ENCODE measurements at places on chromosomes 7 and 10.

DNA sequence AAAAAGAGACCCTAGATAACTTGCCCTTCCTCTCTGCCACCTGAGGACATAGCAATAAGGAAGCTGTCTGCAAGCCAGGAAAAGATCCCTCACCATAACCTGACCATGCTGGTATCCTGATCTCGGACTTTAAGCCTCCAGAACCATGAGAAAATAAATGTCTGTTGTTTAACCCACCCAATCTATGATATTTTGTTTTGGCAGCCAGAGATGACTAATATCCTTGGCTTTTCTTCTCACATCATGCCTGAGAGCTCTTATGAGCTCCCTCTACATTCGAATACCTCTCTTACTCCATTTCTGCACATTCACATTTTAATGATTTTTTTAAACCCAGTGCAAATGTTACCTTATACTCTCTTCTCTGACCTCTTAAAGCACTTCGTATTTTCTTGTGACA is 214.0 kb upstream of the CHRM2 start:
- DNase-seq, result no peak

DNA sequence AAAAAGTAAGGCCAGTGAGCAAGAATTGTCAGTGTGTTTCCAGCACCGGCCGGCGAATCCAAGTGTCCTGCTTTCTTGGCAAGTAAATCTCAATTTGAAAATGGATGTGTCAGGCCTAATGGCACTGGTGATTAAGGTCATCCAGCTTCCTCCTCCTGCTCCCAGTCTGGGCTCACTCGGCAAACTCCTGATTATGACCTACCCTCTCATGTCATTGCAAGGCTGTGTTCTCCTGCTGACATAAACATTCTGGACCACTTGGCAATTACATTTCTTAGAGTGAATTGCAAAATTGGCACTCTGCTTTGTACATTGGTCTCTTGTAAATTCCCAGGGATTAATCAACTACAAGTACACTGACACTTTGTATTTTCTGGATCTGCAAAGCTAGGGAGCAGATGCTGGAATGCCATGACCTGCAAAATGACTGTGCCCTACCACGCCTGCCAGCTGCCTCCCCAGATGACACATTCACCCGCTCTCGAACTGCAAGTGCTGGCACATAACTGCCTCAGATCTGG is 473.8 kb downstream of the KIF20B start:
- DNase-seq, result no peak

DNA sequence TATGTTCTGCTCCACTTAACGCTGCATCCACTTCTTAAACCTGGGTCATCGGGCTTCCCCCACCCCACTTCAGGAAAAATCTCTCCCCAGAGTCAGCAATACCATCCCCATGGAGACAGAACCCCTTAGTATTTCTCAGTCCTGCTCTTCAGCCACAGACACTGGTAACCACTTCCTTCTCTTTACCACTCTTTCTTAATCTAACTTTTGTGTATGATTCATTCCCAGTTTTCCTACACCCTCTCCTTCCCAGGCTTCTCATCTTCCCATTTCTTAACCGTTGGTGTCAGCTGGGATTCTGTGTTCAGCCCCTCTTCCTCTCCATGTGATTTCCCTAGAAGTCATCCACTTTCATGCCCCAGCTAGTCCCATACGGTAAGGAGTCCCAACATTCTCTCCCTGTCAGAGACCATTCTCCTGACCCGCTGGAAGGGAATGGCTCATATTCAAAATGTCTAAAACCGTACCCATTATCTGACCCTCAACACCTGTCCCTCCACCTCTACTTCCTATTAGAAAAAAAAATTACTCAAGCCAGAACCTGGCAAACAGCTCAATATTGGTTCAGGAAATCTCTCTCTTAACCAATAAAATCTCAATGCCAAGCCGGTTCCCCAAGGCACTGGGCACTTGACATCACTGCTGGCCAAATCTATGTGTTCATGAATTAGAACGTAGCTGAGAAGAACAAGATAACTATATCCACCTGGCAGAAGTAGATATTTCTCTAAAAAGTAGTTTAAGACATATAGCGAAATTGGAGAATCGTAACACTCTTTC is 89.4 kb downstream of the DGKI start:
- DNase-seq, result no peak

DNA sequence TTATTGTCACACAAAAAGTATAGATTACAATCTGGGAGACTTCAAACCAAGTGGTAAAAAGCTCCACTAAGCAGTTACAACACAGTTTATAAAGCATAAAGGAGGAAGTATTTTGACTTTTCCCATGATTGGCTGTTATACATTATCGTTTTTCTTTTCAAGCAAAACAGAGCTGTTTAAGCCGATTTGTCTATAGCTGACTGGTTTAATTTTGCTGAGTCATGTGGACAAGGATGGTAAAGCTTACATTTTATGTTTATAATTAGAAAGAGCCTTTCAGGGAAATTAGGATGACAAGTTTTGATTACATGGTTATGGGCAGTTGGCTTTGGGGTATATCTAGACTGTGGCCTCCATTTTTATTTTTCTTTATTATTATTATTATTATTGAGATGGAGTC is 152.5 kb upstream of the STK17A start:
- no peak for DNase-seq

DNA sequence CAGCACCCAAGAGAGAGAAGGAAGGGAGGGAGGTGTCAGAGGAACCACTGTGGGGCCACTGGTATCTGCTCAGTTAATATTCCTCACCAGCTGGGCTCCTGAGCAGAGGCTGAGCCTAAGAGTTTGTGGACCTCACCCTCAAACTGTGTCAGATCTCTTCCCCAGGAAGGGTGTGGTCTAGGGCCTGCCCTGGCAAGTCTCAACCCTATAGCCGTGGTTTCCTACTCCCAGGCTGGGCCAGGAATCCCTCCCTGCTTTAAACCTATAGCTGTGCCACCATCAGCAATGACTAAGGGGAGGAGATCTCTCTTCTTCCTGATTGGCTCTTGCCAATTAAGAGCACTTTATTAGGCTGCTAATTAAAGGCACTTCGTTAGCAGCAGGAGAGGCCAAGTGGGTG is 29.9 kb downstream of the POLL start:
- no peak for DNase-seq
